Activated naive CD4-positive, alpha-beta T cell treated with anti-CD3 and anti-CD28 coated beads, Interleukin-2, amount 50 U/mL, for 72 hours (primary cell): ENCODE measurements at places on chromosomes 5 and 9. TPM values are rescaled to one million over a fixed set of nuclear protein-coding genes. Genes with fewer than 3 reads are reported as not detected.

DNA sequence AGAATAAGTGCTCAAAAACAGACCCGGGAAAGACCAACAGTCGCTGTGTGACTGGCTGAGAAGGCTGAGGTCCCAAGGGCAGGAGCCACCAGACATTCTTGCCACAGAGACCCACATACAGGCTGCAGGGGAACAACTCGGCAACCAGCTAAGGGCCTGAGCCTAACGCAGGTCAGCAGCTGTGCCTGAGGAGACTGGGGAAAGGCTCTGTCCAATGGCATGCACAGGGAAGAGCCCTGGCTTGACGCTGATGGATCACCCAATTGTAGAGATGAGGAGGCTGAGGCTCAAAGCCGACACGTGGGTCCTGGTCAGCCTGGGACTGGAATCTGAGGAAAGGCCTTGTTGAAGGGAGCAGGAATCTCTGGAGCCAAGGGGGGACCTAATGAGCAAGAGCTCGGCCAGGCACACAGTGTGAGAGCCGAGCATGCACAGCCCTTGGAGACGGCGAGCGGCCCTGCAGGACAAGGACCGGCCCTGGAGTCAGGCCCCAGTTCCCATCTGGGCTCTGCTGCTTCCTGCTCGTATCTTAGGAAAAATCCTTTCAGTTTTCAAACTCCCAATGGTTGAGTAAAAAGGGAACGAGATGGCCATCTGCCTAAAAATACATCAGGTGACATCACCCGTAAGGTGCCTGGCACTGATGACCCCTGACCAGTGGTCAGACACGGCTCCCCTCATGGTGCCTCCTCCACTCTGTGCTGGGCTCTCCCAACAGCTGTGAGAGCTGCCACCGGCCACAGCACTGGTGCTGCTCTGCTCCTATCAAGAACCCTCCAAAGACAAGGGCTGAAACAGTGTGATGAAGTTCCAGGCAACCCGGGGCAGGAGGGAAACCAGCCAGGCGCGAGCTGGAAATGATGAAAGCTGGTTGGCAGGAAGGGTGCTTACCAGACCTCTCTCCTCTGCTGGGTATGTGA is 16.4 kb downstream of the LMAN2 start:
- no peak for DNase-seq

GRCh38 chr9:13053504-13053903 is 226.0 kb downstream of the MPDZ start:
- DNase-seq = no peak

DNA sequence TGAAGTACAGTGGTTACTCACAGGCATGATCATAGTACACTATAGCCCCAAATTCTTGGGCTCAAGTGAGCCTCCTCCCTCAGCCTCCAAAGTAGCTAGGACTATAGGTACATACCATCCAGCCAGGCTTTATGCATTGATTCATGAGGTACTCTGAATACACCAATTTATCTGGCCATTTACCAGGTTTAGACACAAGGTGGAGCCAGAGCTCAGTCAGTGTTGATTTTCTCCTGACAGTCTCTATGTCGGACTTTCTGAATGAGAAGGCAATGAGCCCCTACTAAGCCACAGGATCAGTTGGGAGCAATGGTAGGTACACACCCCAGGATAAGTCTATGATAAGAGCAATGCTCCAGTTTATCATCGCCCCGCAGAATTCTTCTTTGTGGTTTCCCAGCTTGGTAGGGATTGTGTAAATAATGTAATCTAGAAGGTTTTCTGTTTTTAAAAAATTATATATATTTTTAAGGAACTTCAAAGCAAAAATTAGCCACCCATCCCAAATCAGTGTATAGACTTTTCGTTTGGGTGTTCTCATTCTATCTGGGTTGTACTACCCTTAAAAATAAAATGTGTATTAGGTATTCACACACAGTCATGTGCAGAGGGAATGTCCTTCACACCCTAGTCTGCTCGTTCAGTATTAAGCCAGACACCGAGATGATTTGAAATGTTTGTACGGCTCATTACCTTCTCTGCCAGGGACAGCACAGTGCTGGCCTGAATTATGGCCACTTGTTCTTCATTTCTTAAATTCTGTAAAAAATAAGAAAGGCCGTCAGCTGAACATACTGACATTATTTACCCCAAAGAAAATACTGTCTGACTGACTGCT is 118.4 kb upstream of the DPYSL3 start:
- DNase-seq = no peak

DNA sequence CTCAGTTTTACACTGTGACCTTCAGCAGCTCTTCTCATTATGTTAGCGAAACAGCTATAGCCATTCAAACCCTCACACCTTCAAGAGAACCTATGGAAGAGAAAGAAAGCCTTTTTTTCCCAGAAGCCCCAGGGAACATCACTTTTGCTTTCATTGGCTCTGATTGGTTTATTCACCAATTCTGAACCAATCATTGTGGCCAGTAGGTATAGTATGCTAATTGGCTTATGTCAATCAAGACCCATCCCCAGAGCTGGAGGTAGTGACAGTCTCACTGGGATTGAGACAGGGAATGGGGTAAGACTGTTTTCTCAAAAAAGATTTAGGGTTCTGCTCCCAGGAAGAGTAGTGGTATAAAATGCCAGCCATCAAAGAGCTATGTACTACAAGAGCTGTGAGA is 74.1 kb upstream of the FSD1L start:
- DNase-seq = no peak

GRCh38 chr5:14588758-14589543 is 7.4 kb downstream of the OTULINL start:
- DNase-seq = no peak

DNA sequence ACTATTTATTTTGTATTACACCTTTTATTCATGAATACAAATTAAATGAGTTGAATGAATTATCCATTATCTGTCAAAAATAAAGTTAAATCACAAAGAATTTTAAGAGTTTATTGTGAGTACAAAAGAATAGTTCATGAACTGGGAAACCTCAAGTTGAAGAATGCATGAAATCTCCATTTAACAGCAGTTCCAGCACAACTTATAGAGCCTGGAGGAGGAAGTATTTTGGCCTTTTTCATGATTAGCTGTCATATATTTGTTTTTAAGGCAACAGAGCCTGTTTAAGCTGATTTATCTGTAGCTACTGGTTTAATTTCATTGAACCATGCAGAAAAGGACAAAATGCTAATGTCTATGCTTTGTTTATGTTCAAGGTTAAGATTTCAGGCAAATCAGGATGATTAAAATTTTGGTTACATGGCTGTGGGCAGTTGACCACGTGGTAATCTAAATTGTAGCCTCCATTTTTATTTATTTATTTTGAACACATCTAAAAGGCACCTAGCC is 12.2 kb downstream of the SPINK1 start:
- no peak for DNase-seq

DNA sequence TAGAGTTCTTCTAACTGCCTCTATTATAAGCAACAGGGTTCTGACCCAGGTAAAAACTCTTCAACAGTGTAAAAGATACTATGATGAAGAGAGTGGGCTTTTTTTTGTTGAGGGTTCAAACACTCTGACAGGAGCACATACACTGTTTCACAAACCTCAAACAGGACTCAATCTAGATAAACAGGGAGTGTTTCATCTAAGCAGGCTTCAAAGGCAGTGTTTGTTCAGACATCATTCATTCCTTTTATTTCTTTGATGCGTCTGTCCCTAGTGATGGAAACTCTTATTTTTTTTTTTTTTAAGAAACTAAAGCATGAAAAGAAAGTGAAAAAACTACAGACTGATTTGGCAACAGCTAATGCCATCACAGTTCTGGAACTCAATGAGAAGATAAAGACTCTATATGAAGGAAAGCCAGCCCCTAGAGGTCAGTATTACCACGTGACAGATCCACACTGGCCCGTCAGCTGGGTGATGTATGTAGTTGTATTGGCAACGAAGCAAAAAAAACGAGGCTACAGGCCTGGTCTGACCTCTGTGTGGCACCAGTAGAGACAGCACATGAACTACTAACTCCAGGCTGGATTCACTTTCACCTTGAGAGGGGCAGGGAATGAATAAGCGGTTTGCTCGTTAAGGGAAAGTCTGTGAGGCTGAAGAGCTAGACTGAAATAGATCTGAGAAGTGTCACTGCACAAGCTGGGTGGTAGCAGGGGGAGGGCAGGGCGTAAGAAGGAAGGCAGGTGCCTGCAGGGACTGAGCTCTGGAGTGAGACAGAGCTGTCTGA is 172.2 kb downstream of the CCDC192 start:
- DNase-seq = no peak

DNA sequence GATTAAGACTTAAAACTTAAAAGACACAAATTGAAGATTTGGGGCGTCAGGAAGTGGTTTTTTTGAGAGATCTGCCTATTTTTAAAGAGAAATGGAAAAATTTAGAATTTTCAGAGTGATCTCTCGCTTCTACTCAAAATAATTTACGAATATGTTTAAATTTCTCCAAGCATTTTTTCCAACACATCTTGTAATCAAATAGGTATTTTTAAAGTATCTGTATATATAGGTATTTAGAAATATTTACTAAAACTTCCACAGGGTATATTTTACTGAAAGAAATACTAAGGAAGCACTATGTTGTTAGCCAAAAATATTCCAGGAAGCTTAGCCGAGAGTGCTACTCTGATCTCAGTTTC is 9.8 kb upstream of the PCDHB1 start:
- no peak for DNase-seq

DNA sequence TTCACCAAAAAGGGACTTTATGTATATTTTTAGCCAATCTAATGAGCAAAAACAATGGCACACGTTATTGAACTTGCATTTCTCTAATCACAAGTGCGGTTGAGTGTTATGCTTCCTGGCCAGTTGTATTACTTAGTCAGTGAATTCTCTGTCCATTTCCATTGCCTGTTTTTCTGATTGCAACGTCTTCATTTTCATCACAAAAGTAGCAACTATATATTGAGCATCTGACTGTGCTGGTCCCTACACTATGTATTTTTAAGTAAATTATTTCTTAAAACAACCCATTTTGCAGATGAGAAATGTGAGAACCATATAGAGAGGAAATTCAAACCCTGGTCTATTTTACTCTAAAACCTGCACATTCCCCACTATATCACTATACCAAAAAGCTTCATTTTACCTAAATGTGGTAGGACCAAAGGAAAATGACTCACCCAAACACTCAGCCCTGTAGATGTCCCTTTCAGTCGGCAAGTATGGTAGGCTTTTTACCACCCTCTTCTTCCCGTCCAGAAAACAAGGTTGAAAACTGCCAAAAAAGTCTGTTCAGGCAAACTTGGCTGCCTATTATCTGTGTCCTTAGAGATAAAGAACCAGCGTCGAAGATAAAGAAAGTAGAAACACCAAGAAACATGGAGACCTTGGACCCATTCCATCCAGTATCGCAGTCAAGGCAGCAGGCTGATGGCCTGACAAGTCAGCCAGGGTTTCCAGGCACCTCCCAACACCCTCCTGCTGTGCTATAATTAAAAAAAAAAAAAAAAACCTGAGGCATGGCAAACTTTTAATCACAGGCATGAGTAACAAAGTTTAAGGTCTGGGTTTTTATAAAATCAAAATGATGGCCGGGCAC is 18.8 kb upstream of the FAM13B start:
- no peak for DNase-seq

- DNase-seq = no peak
Measured at GRCh38 chr5:179313849-179314521, 31.3 kb downstream of the ADAMTS2 start.

GRCh38 chr9:119004618-119004990 is 364.6 kb downstream of the BRINP1 start:
- no peak for DNase-seq

- no peak for DNase-seq
Measured at GRCh38 chr5:139460455-139460854, 2.1 kb downstream of the ECSCR start.

DNA sequence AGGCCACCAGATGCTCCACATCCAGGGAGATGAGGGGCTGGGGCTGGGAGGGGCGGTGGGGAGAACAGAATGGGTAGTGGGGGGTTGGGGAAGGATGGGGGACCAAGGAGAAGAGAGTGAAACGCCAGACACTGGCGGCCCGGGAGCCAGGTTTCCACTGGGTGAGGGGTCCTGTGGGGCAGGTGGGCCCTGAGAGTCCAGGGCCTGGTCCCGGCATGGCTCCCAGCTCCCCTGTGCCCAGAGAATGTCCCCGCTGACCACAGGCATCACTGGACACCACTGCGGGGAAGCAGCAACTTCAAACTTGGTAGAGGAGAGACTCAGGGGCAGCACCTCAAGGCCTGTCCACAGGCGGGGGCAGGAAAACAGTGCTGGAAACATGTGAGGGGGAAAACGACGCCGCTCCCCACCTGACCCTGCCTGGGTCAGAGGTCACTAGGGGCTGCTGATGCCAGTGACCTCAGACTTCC is 13.2 kb downstream of the NINJ1 start:
- peak; percentile 38 for DNase-seq

The FCN1 gene
- total RNA-seq = not detected

The BDP1 gene
- 24.9 TPM for total RNA-seq

The COL15A1 gene
- total RNA-seq = 0.23 TPM

The FOXD4L6 gene
- not detected for total RNA-seq

The SLC6A7 gene
- not detected for total RNA-seq

The PCDHB15 gene
- not detected for total RNA-seq

The CYLC2 gene
- not detected for total RNA-seq

The PIP5KL1 gene
- total RNA-seq = 6.8 TPM

The RNF208 gene
- total RNA-seq = 9.4 TPM

The KIF20A gene
- total RNA-seq = 82.9 TPM

The SURF4 gene
- total RNA-seq = 255 TPM

The PCDHGA7 gene
- not detected for total RNA-seq

The CD74 gene
- 277 TPM for total RNA-seq

The PHF2 gene
- total RNA-seq = 12.3 TPM
